Uterine smooth muscle cell (primary cell): ENCODE measurements at places on chromosomes 2 and 18. TPM values are rescaled to one million over a fixed set of nuclear protein-coding genes. Genes with fewer than 3 reads are reported as not detected.

The CIB4 gene
- total RNA-seq, result not detected in 2 replicates

The EFR3B gene
- total RNA-seq, result 0.55 and 0.87 TPM in 2 replicates

The RAMP1 gene
- 13.1 and 40.0 TPM in 2 replicates for total RNA-seq

The NLRC4 gene
- not detected in 2 replicates for total RNA-seq

The ZSWIM2 gene
- 0.11 and 0.62 TPM in 2 replicates for total RNA-seq

The MYO3B gene
- total RNA-seq, result under 0.01 TPM in 2 replicates

The AOX1 gene
- total RNA-seq, result 56.2 and 86.3 TPM in 2 replicates

The SNTG2 gene
- 0.11 TPM in 1 of 2 replicates, not detected in the other for total RNA-seq

The LIMS1 gene
- 99.1 and 142 TPM in 2 replicates for total RNA-seq

The PLEKHH2 gene
- 11.7 and 20.6 TPM in 2 replicates for total RNA-seq

The MYCN gene
- not detected in 2 replicates for total RNA-seq

The DPP4 gene
- 40.4 and 89.7 TPM in 2 replicates for total RNA-seq

The SALL3 gene
- total RNA-seq, result not detected in 2 replicates

The FZD7 gene
- 29.1 and 33.4 TPM in 2 replicates for total RNA-seq

The SFT2D3 gene
- 5.5 and 5.9 TPM in 2 replicates for total RNA-seq
